CD8-positive, alpha-beta T cell (primary cell): ENCODE measurements at places on chromosomes 12 and 14.
A peak's percentile ranks its signal among the peaks of the same experiment; 100 is the strongest.

GRCh38 chr14:104278214-104278534 lies 139.8 kb downstream of the KIF26A start:
- no peak for DNase-seq

DNA sequence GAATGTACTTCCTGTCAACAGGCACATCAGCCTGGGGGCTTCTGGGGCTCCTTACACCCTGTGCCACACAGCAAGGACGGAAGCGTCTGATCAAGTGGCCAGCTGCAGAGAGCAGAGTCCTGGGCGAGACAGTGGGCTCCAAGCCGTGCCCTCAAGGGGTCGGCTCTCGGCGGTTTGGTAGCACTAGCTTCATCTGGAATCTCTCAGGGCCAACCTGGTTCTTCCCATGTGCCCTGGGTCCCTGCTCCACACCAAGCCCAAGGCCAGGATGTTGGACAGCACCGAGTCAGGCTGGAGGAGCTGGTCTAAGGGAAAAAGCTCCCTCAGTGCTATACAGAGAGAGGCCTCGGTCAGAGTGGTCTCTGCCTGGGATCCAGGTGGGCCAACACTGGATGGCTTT lies 20.5 kb downstream of the DIO3 start:
- no peak for DNase-seq

DNA sequence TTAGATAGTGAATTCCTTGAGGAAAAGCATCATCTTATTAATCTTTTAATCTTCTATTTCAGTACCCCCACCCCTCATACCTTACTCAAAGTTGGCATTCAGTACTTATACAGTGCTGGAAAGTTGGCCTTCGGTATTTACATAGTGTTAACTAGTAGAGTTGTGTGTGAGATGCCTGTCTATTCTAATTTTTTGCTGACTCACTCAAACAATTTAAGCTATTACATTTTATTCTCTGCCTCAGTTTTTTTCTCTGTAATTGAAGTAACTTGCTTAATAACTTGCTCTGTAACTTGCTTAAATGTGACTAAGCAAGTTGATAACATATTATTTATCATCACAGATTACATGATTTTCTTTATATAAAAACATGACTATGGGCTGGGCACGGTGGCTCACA lies 20.3 kb downstream of the DNAL1 start:
- no peak for DNase-seq

DNA sequence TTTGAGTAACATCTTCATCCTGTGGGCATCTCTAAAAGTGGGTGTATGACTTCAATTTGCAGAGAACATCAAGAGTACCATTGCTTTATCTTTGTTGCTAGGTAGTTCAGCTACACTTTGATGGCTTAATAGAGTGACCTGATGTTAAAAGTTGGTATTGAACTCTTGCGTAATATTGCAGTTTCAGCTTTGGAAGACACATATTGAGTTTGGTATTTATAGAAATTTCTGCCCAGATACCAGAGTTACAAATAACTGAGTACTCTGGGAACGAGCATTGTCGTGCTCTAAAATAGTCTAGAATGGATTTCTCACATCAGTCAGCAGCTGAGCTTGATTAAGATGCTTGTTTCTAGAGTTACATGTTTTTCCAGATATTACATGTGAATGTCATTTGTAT lies 24.8 kb upstream of the AKAP5 start:
- DNase-seq: no peak

- DNase-seq: no peak
Measured at GRCh38 chr14:33622496-33622895, 328.4 kb downstream of the EGLN3 start.

GRCh38 chr12:81386101-81386500 lies 308.2 kb downstream of the ACSS3 start:
- no peak for DNase-seq

GRCh38 chr12:93154753-93155480 lies 222.8 kb upstream of the NUDT4 start:
- no peak for DNase-seq

- no peak for DNase-seq
Measured at GRCh38 chr14:95713596-95714371, at the start of gene TCL1A. TCL1A (minus strand) TSS chr14:95714125; CDS start chr14:95714066, 59 bp downstream.

DNA sequence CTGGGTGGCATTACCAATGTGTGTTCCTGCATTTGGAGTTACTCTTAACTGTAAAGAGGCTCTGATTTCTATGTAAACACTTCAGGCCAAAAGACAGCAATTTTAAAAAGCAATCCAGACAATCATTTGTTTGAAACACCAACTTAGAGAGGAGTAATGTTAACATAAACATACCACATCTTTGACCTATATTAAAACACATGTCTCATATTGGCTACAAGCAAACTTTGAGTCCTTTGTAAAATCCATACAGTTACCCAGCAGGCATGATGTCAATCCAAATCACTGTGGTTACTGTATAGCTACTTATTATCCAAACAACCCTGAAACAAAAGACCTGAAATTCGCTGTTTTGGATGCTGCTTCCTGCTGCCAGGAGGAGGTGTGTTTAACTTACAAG lies 7.5 kb upstream of the G2E3 start:
- no peak for DNase-seq

- DNase-seq: no peak
Measured at GRCh38 chr12:50222275-50222783, 55.2 kb upstream of the CERS5 start.

DNA sequence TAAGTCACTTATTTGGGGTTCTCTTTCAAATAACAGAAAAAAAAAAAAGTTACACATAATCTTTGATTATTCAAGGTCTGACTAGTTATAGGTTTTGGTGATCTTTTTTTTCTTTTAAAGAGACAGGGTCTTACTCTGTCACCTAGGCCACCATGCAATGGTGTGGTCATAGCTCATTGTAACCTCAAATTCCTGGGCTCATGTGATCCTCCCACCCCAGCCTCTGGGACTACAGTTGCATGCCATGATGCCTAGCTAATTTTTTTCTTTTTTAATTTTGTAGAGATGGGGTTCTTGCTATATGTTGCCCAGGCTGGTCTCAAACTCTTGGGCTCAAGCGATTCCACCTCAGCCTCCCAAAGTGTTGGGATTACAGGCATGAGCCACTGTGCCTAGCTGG lies 56.5 kb upstream of the CFL2 start:
- DNase-seq: no peak

DNA sequence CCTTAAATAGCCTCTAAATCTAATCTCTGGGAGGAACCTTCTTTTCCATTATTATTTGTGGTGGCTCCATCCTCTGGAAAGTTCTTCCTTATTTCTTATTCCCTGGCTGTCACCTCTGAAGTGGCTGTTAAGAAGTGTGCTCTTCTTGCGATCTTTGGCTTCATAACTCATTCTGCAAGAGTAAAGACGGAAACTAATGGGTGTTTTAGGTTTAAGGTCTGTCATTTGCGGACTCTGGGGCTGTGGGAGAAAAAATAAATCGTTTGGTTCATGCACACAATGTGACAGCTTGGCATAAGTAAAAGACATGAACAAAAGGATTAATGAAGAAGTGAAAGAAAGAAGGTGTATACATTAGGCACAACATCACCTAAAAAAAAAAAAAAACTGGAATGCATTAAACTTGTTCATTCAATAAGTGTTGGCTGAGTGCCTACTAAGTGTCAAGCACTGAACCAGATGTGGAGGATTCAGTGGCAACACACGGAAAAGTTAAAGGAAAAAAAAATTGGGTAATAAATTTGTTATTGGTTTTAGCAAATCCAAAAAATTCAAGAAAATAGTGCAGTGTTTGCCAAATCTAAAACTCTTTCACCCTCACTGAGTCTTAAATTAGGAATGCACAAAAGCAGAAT lies 99.5 kb downstream of the ERGIC2 start:
- no peak for DNase-seq

GRCh38 chr12:29286081-29286790 lies 94.7 kb downstream of the ERGIC2 start:
- DNase-seq: no peak

DNA sequence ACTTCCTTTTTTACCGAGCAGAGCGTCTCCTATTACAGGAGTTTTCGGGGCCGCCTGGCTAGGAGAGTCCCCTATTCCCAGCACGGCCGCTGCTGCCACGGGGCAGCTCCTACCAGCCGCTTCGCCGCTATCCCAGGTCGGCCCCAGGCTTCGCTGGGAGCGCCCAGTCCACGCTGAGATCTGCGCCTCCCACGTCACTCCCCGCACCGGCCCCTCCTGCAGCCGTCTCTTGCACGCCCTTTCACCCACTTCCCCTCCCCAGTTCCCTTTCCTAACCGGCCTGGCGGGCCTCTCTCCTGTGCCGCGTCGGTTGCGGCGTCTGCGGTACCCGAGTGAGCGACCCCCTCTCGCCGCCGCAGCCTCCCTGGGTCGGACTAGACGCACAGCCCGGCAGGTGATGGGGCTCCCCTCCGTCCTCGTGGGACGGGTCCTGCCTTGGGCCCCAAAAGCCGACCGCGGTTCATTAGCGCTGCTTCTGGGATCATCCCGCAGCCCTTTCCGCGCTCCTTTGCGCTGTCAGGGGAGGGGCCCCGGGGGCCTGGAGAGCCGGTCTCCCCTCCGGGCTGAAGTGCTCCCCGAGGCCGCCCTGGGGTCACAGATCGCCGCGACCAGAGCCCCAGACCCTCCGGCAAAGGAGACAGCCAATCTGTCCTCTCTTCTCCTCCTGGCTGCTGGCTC lies 1318.4 kb downstream of the TMEM121 start:
- peak; percentile 59 for DNase-seq
